ENCODE measurements at places on chromosomes 5 and 9.

DNA sequence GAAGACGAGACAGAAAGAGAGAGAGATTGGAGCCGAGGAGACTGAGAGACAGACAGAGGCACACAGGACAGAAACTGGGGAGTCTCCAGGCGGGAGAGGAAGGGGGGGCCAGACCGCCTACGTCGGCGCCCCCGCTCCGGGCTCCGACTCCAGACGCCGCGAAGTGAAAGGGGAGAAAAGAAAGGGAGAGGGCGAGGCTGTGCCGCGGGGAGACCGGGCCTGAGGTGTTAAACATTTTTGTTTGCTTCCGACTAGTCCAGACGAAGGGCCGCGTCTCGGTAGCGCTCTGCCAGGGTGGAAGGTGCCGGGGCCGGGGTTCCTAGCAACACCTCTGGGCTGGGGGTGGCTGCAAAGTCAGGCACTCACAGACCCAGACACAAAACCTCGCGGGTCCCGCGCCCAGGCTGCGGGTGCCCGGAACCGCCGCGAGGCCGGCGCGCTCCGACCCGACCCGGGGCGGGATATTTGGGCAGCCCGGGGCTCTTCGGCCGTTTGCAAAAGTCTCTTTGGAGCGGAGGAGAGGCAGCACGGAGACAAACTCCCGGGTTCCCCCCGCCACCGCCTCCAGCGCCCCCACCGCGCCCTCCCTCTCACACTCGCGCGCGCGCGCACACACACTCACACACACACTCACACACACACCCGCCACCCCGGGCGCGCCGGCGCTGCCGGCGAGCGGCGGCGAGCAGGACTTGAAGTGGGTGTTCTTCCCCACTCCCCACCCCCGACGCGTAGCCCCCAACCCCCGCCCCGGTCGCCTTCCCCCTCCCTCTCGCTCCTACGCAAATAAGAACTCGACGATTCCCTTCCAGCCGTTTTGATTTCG lies 626 bp upstream of the FST start:
- peak; percentile 82 for DNase-seq

GRCh38 chr5:74386571-74387334 lies 253.8 kb downstream of the ENC1 start:
- DNase-seq: no peak

- DNase-seq: no peak
Observed at GRCh38 chr5:72138943-72139521, 31.8 kb downstream of the MAP1B start.

DNA sequence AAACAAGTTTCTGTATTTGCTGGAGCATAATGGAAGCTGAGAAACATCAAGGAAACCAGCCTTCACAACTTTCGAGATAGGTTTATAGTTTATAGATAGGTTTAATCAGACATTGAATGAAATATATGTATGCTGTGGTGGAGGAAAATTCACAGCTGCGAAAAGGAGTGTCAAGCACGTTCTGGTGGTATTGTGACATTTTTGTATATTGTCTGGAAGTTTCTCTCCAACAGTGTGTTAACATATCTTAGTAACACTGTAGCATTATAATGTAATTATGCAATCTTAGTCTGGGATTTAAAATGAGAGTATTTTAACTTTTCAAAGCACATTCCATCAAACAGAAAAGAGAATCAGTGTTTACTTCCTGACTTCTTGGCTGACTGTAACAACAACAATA lies 50.0 kb downstream of the FCHO2 start:
- DNase-seq: no peak

DNA sequence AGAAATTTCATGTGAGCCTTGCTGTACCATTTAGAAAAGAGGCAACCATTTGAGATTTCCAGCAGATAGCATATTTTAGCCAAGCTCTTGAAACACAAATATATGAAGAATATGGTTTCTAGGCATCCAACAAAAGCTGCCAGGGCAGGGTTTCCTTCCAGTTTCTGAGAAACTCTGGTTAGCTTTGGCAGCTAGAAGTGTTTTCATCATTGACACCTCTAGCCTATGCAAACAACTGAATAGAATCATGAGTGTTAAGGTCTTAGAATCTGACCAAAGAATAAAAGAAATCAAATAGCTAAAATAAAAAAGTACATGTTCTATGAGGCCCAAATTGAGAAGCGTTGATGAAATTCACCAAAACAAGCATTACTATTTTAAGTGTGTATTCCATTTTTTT lies 188.1 kb downstream of the TMEM167A start:
- DNase-seq: no peak

- no peak for DNase-seq
Observed at GRCh38 chr9:16417161-16417560, 453.3 kb downstream of the BNC2 start.

- DNase-seq: no peak
Observed at GRCh38 chr9:119157196-119157595, 212.0 kb downstream of the BRINP1 start.

- no peak for DNase-seq
Observed at GRCh38 chr5:147203213-147203612, 31.6 kb upstream of the STK32A start.

DNA sequence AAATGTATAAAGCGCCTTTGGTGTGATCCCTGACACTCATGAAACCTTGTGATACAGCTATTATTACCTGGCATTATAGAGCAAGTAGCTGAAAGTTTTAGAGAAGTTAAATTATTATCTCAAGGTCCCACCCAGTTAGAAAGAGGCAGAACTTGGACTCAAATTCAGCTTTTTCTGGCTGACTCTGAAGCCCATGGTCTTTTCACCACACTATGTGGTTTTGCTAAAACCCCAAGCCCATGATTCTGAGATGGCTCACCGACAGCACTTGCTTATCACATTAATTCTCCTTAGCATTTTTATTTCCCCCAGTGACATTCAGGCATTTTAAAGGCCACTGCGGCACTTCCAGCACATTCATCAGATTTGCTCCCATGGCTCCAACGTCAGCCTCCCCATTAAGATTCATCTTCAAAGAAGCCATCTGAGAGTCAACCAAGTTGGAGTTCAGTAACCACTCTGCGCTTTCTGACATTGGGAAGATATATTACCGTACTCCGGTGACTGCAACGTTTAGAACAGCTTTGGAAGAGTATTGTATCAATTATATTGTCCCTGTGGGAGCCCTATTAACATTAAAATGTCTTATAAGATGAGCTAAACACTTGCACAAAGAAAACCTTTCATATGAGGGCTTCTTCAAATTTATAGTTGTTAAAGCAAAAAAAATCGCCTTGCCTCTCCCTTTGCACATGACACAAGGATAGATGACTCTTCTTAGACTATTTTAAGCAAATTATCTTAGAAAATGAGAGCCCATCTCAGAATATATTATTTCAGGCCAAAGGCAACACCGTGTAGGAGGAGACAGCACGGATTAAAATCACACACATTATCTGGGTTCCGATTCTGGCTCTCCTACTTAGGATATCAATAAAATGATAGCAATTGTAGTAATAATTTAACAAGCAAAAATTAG lies 638.1 kb downstream of the ACTL7B start:
- no peak for DNase-seq

GRCh38 chr9:130950039-130950311 lies 10.9 kb upstream of the FIBCD1 start:
- no peak for DNase-seq
